ENCODE measurements at places on chromosomes 7 and 10. TPM values are rescaled to one million over a fixed set of nuclear protein-coding genes. Genes with fewer than 3 reads are reported as not detected.

The ECHDC3 gene
- total RNA-seq = 14.9 TPM

The EN2 gene
- 0.05 TPM for total RNA-seq

The ITPRID1 gene
- not detected for total RNA-seq

The SEMA3C gene
- total RNA-seq = 349 TPM

The CH25H gene
- 0.10 TPM for total RNA-seq

The CDCA7L gene
- total RNA-seq = 18.1 TPM
